Hepatocyte (in vitro differentiated cells): ENCODE measurements at places on chromosomes 3 and 15. TPM values are rescaled to one million over a fixed set of nuclear protein-coding genes. Genes with fewer than 3 reads are reported as not detected.

DNA sequence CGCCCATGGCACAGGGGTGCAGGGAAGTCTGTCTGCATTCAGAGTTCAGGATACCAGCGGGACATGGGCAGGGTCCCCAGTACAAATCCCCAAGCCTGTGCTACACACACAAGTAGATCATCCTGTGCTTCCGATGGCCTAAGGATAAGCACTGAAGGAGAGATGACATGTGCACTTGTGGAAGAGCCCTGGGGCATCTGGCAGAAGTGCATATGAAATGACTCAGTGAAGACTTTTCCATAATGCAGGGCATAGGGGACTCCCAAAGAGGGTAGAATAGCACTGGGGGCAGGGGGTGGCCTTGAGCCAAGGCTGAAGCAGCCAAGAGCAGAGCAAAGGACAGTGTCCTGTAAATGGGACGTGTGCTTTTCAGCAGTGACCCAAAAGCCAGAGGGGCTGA, 22.9 kb downstream of the ADAMTS17 start:
- H3K27ac ChIP-seq, result no peak overlapping the region
- DNase-seq, result no peak
- H3K4me3 ChIP-seq, result no peak overlapping the region
- H3K27me3 ChIP-seq, result no peaks in the 10 kb centered on the region
- no peaks in the 10 kb centered on the region for H3K4me1 ChIP-seq

- no peaks in the 10 kb centered on the region for H3K27me3 ChIP-seq
- H3K4me1 ChIP-seq, result peaks cover 11% of the 10 kb centered on the region
- peak; percentile 43 for DNase-seq
- H3K27ac ChIP-seq, result peak overlapping the region; percentile 71
- no peaks in the 10 kb centered on the region for H3K36me3 ChIP-seq
- no peak overlapping the region for H3K4me3 ChIP-seq
Measured at GRCh38 chr3:188385295-188385694, 231.3 kb downstream of the LPP start.

Gene MKRN3
- 0.57 TPM in 1 of 2 replicates, not detected in the other for total RNA-seq

DNA sequence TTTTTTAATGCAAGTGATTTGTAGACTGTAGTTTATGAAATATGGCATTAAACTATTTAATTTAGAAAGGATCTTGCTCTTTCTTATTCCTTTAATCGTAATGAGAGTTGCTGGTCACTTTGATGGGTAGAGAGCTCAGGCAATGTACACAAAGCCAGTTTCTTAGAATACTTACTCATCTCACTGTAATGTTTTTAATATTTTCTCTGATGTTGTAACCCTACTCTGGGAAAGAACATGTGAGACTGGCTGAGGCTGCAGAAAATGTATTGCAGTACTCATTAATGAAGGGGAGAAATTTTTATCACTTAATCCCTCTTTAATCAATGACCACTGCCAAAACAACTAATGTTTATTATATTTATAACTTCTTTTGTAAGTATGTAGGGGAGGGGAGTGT, 479.4 kb upstream of the KCNMB2 start:
- H3K36me3 ChIP-seq, result no peaks in the 10 kb centered on the region
- H3K27ac ChIP-seq, result no peak overlapping the region
- no peak overlapping the region for H3K4me3 ChIP-seq
- DNase-seq, result no peak
- H3K27me3 ChIP-seq, result no peaks in the 10 kb centered on the region
- peaks cover 27% of the 10 kb centered on the region for H3K4me1 ChIP-seq

GRCh38 chr3:148528024-148528423, 169.7 kb upstream of the AGTR1 start:
- no peak overlapping the region for H3K27ac ChIP-seq
- no peaks in the 10 kb centered on the region for H3K27me3 ChIP-seq
- H3K36me3 ChIP-seq, result no peaks in the 10 kb centered on the region
- H3K4me3 ChIP-seq, result no peak overlapping the region

GRCh38 chr3:117016378-117016777, 306.8 kb downstream of the TUSC7 start:
- no peaks in the 10 kb centered on the region for H3K4me1 ChIP-seq
- H3K27ac ChIP-seq, result no peak overlapping the region
- H3K36me3 ChIP-seq, result no peaks in the 10 kb centered on the region
- no peaks in the 10 kb centered on the region for H3K27me3 ChIP-seq
- DNase-seq, result peak; percentile 15

Gene MANF
- total RNA-seq, result 173 and 178 TPM in 2 replicates

- DNase-seq, result no peak
- H3K27me3 ChIP-seq, result no peaks in the 10 kb centered on the region
- no peak overlapping the region for H3K27ac ChIP-seq
- H3K36me3 ChIP-seq, result no peaks in the 10 kb centered on the region
- H3K4me3 ChIP-seq, result no peak overlapping the region
Measured at GRCh38 chr15:38531509-38531908, 33.1 kb downstream of the RASGRP1 start.

Gene SLC7A14
- 0.08 and 0.10 TPM in 2 replicates for total RNA-seq

GRCh38 chr15:89377024-89377841, 42.6 kb upstream of the POLG start:
- no peaks in the 10 kb centered on the region for H3K36me3 ChIP-seq
- H3K4me1 ChIP-seq, result peaks cover 19% of the 10 kb centered on the region
- H3K4me3 ChIP-seq, result no peak overlapping the region
- no peak for DNase-seq
- peaks cover 99% of the 10 kb centered on the region for H3K27me3 ChIP-seq

DNA sequence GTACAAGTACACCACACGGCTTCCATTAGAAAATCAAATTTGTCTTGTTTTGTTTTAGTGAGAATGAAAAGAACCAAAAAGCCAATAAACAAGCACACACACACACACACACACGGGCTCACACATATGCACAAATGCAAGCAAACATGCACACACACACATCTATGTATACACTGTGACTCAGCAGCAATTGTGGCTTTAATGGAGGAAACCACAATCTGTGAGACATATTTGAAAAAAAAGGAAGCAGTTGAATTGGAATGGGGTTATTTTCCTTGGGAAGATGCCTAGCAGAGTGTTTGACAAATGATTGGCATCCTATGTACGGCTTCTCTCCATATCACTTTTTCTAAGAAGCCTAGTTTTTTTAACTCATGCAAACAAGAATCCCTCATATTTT, 201.1 kb upstream of the ARRDC4 start:
- H3K27me3 ChIP-seq, result peaks cover 12% of the 10 kb centered on the region
- no peak overlapping the region for H3K4me3 ChIP-seq
- no peaks in the 10 kb centered on the region for H3K36me3 ChIP-seq
- no peaks in the 10 kb centered on the region for H3K4me1 ChIP-seq

Gene PLSCR5
- 0.60 and 2.0 TPM in 2 replicates for total RNA-seq

Gene SENP5
- 32.2 and 37.9 TPM in 2 replicates for total RNA-seq

GRCh38 chr3:107664614-107665013, 141.9 kb downstream of the BBX start:
- no peaks in the 10 kb centered on the region for H3K36me3 ChIP-seq
- H3K27me3 ChIP-seq, result no peaks in the 10 kb centered on the region
- no peak for DNase-seq
- H3K4me3 ChIP-seq, result no peak overlapping the region

Gene HTR3E
- total RNA-seq, result not detected in 2 replicates

- peak overlapping the region; percentile 5 for H3K27ac ChIP-seq
- DNase-seq, result no peak
- H3K4me1 ChIP-seq, result no peaks in the 10 kb centered on the region
- no peaks in the 10 kb centered on the region for H3K36me3 ChIP-seq
- H3K27me3 ChIP-seq, result no peaks in the 10 kb centered on the region
Measured at GRCh38 chr3:27209617-27210264, 159.4 kb downstream of the NEK10 start.

GRCh38 chr3:179666030-179666429, 13.2 kb downstream of the USP13 start:
- no peaks in the 10 kb centered on the region for H3K27me3 ChIP-seq
- no peaks in the 10 kb centered on the region for H3K4me1 ChIP-seq
- no peak overlapping the region for H3K4me3 ChIP-seq
- DNase-seq, result no peak
- no peaks in the 10 kb centered on the region for H3K36me3 ChIP-seq
- no peak overlapping the region for H3K27ac ChIP-seq

GRCh38 chr3:55161231-55161630, 233.4 kb upstream of the LRTM1 start:
- H3K4me3 ChIP-seq, result no peak overlapping the region
- no peaks in the 10 kb centered on the region for H3K36me3 ChIP-seq
- peaks cover 9% of the 10 kb centered on the region for H3K4me1 ChIP-seq
- no peak for DNase-seq
- no peaks in the 10 kb centered on the region for H3K27me3 ChIP-seq
- peak overlapping the region; percentile 28 for H3K27ac ChIP-seq

GRCh38 chr3:138326866-138327595, 2.6 kb downstream of the NME9 start:
- H3K36me3 ChIP-seq, result no peaks in the 10 kb centered on the region
- no peak overlapping the region for H3K27ac ChIP-seq
- H3K4me3 ChIP-seq, result no peak overlapping the region
- peaks cover 6% of the 10 kb centered on the region for H3K4me1 ChIP-seq

DNA sequence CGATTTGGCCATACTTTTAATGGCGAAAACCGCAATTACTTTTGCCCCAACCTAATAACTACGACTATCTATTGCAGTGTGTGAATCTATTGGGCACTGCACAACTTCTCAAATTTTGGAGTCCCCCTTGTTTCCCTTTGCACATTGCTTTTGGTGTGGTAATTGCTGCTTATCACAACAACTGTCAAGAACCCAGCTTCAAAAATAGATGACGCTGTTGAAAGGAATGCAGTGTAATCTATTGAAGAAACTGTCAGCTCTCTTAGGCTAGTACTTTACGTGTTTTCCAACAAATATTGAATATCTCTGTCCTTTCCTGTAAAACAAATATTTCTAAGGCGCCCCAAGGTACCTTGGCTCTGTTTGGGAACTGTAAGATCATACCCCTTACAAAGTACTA, 222.8 kb upstream of the UBE2E2 start:
- H3K4me1 ChIP-seq, result peaks cover 7% of the 10 kb centered on the region
- H3K27me3 ChIP-seq, result no peaks in the 10 kb centered on the region
- no peak for DNase-seq
- H3K4me3 ChIP-seq, result no peak overlapping the region
- H3K36me3 ChIP-seq, result no peaks in the 10 kb centered on the region

Gene FBXO40
- total RNA-seq, result not detected in 2 replicates

Gene CP
- 22.3 and 26.4 TPM in 2 replicates for total RNA-seq

GRCh38 chr3:189393598-189393997, 221.8 kb downstream of the TPRG1 start:
- H3K27ac ChIP-seq, result peak overlapping the region; percentile 63
- no peaks in the 10 kb centered on the region for H3K4me1 ChIP-seq
- peak; percentile 26 for DNase-seq
- no peaks in the 10 kb centered on the region for H3K36me3 ChIP-seq
- H3K27me3 ChIP-seq, result no peaks in the 10 kb centered on the region

DNA sequence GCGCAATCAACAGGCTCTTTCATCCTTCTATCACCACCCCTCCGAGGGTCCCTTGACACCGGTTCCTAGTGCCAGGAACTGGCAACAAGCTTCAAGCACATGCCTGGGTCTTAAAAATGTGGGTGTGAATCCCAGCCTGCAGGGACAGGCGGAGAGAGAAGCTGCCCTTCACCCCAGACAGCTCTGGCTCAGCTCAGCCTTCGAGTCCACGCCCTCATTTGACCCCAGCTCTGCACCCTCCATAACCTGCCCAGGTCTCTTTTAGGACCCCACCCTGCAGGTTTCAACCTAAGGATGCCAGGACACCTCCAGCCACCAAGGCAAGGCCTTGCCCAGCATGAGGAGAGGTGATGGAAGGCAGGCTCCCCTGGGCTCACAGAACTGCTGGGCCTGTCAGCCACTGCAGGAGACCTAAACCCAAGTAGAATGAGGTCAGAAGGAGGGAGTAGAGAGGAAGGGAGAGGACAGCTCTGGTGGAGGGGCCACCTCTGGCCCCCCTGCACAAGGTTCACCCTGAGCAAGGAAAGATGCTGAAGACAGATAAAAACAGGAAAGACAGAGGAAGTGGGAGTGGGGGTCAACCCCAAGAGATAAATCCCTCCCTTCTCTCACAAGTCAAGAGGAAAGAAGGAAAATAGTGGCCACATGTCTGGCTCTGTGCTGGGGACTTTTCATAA, 2.6 kb upstream of the LOXL1 start:
- peaks cover 54% of the 10 kb centered on the region for H3K4me1 ChIP-seq
- peak overlapping the region; percentile 88 for H3K27ac ChIP-seq
- DNase-seq, result no peak
- no peak overlapping the region for H3K4me3 ChIP-seq

DNA sequence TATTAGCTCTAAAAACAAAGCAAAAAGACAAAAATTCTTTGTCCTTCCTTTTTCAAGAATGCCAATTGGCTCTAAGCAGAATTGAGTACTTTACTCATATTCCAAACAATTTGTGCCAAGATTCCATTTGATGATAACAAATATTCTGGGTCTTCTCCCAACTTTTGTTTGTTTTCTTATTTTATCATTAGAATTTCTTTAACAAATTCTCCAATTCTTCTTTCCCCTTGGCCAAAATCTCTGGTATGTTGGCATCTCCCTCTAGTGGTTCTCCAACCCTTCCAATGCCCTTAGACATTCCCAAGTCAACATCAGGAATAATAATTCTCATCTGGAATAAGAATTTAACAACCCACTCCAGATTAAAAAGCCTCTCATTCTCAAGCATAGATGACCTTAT, 5.3 kb downstream of the CPOX start:
- peaks cover 9% of the 10 kb centered on the region for H3K4me1 ChIP-seq
- DNase-seq, result no peak
- no peak overlapping the region for H3K27ac ChIP-seq
- no peak overlapping the region for H3K4me3 ChIP-seq
- no peaks in the 10 kb centered on the region for H3K36me3 ChIP-seq
- H3K27me3 ChIP-seq, result no peaks in the 10 kb centered on the region

- H3K4me1 ChIP-seq, result no peaks in the 10 kb centered on the region
- H3K27ac ChIP-seq, result no peak overlapping the region
- H3K4me3 ChIP-seq, result no peak overlapping the region
Measured at GRCh38 chr3:28564211-28564610, 215.6 kb upstream of the AZI2 start.

DNA sequence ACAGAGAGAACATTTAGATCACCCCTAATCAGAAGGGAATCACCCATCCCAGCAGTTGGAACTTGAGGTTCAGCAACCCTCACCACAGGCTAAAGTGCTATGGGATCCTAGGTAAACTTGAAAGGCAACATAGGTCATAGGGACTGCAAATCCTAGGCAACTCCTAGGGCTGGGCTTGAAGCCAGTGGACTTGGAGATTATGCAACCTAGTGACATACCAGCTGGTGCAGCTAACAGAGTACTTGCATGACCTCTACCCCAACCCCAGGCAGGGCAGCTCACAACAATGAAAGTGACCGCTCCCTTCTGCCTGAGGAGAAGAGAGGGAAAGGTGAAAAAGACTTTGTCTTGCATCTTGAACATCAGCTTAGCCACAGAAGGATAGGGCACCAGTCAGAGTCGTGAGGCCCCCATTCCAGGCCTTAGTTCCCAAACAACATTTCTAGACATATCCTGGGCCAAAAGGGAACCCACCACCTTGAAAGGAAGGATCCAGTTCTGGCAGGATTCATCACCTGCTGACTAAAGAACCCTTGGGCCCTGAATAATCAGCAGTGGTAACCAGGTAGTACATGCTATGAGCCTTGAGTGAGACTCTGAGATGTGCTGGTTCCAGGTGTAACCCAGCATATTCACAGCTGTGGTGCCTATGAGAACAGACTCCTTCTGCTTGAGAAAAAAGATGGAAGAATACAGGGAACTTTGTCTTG, 37.6 kb upstream of the FBN1 start:
- DNase-seq, result peak; percentile 43
- no peaks in the 10 kb centered on the region for H3K27me3 ChIP-seq
- no peak overlapping the region for H3K4me3 ChIP-seq
- peaks cover 6% of the 10 kb centered on the region for H3K4me1 ChIP-seq

- no peak overlapping the region for H3K27ac ChIP-seq
- DNase-seq, result no peak
- H3K4me3 ChIP-seq, result no peak overlapping the region
- H3K4me1 ChIP-seq, result no peaks in the 10 kb centered on the region
Measured at GRCh38 chr3:52696830-52697631, 8.6 kb downstream of the GLT8D1 start.

- no peaks in the 10 kb centered on the region for H3K36me3 ChIP-seq
- H3K4me3 ChIP-seq, result no peak overlapping the region
- H3K4me1 ChIP-seq, result no peaks in the 10 kb centered on the region
- no peaks in the 10 kb centered on the region for H3K27me3 ChIP-seq
- H3K27ac ChIP-seq, result no peak overlapping the region
Measured at GRCh38 chr3:99470841-99471240, 167.6 kb upstream of the COL8A1 start.
